Cardiac muscle cell (in vitro differentiated cells and primary cell): ENCODE measurements at places on chromosomes 5 and 9. TPM values are rescaled to one million over a fixed set of nuclear protein-coding genes. Genes with fewer than 3 reads are reported as not detected.

GRCh38 chr9:125374443-125375309, 113.0 kb downstream of the GAPVD1 start:
- peaks cover 18% of the 10 kb centered on the region for H3K4me1 ChIP-seq
- no peak overlapping the region for H3K27ac ChIP-seq
- H3K27me3 ChIP-seq: no peaks in the 10 kb centered on the region
- no peaks in the 10 kb centered on the region for H3K36me3 ChIP-seq

DNA sequence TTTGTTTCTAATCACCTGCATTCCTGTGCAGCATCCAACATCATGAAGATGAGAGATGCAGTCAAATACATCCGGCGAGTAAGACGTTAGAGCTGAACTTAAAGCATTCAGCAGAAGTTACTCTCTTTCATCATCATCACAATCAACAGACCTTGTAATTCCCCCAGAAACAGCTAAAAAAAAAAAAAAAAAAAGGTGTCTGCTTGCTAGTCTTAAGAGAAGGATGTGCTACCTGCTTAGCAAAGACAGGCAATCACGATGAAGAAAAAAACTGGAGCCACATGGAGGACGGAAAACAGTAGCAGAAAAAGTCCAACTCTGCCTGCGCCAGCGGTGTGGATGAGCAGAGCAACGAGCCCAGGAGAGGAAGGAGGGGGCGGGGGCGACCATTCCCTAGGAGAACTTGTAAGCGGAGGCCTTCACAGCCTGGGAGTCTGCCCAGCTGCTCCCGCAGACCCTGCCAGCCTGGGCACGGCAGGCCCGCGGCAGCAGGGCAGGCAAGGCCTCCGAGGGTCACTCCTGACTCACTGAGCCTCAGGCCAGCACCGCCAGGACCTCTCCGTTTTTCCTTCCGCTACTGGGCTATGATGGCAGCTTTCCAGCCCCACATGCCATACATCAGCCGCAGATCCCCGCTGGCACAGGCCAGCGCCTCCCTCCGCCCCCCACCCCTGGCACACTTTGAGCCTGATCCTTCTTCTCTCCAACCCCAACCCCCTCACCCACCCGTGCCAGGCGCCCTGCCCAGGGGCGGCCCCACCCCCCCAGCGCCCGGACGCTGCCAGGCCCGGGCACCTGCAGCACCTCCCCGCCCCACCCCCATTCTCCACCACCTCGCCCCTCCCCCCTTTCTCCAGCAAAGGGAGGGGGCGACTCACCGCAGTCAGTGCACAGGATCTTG, 1.4 kb downstream of the NRG2 start:
- peak; percentile 58 for DNase-seq
- no peaks in the 10 kb centered on the region for H3K27me3 ChIP-seq
- H3K4me3 ChIP-seq: peak overlapping the region; percentile 88

The RARS1 gene
- polyA plus RNA-seq: 81.2 and 92.7 TPM in 2 replicates

GRCh38 chr5:139473565-139473964, 2.8 kb downstream of the SMIM33 start:
- peak; percentile 37 for DNase-seq
- no peak overlapping the region for H3K4me3 ChIP-seq
- H3K27ac ChIP-seq: peak overlapping the region; percentile 66
- peaks cover 31% of the 10 kb centered on the region for H3K4me1 ChIP-seq
- no peaks in the 10 kb centered on the region for H3K36me3 ChIP-seq

- H3K27me3 ChIP-seq: peaks cover 6% of the 10 kb centered on the region
- H3K36me3 ChIP-seq: no peaks in the 10 kb centered on the region
- H3K27ac ChIP-seq: no peak overlapping the region
- DNase-seq: no peak
Observed at GRCh38 chr5:132372127-132372526, 2.6 kb downstream of the SLC22A5 start.

DNA sequence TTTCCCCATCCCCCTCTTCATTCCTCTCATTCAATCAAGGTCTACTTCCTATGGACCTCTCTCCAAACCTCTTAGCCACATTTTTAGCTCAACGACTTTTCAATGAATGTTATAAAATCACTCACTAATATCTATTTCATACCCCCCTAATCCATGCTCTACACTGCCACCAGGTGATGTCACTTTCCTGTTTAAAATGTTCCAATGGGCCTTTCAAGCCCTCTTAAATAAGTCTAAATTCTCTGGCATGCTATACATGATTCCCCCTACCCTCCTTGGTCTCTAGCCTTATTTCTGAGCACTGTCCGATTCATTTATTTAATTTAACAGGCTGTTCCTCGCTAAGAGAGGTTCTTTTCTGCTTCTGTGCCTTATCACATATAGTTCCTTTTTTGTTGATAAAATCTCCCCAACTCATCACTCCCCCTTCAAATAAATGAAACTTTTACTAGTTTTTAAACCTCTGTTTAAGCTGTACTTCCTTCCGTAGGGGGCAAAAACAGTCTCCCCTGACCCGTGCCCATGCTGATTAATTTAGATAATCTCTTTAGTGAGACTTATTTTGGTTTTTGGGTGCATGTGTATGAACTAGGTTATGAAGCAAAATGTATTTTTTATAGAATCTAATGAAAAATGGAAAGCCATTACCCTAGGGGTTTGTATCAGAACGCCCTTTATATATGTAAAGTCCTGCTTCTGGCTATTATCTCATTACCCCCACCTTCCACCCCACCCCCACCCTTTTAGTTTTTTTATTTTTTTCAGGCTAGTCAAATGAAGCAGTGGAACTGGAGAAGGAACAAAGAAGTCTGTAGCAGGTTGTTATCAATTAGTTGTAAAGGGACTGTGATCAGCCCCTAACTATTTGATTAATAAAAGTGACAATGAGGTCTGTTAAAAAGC, 9.0 kb downstream of the ABHD17B start:
- H3K4me3 ChIP-seq: no peak overlapping the region
- no peak for DNase-seq
- H3K36me3 ChIP-seq: no peaks in the 10 kb centered on the region
- no peaks in the 10 kb centered on the region for H3K27me3 ChIP-seq
- peaks cover 29% of the 10 kb centered on the region for H3K4me1 ChIP-seq

DNA sequence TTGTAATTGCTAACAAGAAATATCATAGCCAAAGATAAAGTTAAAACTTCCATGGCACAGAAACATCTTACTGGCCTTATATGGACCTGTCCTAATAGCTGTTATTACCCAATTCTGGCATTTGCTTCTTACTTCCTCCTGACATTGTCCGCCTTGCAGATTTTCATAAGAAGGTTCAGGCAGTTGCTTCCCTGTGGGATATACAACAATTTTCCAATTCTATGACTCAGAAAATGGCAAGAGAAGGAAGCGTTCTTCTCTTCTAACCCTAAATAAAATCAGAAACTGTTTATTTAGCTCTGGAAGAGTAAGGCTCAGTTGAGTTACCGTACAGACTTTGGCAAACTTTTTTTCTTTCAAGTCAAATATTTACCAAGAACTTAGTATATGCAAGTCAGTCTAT, 1.7 kb downstream of the PRKAA1 start:
- no peaks in the 10 kb centered on the region for H3K27me3 ChIP-seq
- H3K27ac ChIP-seq: no peak overlapping the region
- peak overlapping the region; percentile 87 for H3K4me3 ChIP-seq
